ENCODE measurements at places on chromosomes 16 and 17.
A peak's percentile ranks its signal among the peaks of the same experiment; 100 is the strongest.

GRCh38 chr17:36503456-36504155, 17.1 kb downstream of the ZNHIT3 start:
- peak; percentile 49 for DNase-seq
- H3K4me1 ChIP-seq, result no peaks in the 10 kb centered on the region
- no peaks in the 10 kb centered on the region for H3K27me3 ChIP-seq
- H3K27ac ChIP-seq, result no peak overlapping the region
- peaks cover 75% of the 10 kb centered on the region for H3K36me3 ChIP-seq

DNA sequence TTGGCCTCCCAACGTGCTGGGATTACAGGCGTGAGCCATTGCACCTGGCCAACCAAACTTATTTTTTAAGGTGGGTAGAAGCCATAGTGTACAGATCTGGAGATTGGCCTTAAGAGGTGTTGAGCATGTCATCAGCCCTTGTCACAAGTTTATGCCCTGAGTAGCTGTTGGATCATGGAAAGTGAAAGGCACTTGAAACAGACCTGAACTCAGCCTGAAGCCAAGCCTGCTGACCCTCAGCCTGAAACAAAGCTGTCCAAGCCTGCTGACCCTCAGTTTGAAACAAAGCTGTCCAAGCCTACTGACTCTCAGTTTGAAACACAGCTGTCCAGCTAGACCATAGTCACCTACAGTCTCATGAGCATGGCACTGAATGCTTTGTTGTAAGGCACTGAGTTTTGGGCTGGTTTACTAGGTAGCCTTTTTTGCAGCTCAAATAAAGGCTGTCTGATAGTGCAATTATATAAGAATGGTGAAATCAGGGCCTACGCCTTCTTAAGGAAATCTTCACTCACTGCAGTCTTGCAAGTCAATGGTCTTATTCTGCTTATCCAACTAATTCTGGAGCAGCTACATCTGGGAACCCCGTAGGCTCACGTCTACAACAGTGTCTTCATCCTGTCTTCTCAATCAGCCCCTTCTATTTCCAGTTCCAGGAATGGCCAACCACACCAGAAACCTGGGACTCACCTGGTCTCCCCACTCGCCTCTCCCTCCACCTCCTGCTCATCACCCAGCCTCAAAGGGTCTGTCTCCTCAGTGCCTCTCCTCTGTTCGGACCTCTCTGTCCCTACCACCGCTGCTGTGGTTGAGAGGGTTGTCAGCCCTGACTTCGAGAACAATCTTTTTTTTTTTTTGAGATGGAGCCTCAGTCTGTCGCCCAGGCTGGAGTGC, 2.9 kb upstream of the NPIPB15 start:
- H3K27ac ChIP-seq, result no peak overlapping the region
- H3K4me3 ChIP-seq, result no peak overlapping the region
- H3K4me1 ChIP-seq, result no peaks in the 10 kb centered on the region
- H3K36me3 ChIP-seq, result no peaks in the 10 kb centered on the region

DNA sequence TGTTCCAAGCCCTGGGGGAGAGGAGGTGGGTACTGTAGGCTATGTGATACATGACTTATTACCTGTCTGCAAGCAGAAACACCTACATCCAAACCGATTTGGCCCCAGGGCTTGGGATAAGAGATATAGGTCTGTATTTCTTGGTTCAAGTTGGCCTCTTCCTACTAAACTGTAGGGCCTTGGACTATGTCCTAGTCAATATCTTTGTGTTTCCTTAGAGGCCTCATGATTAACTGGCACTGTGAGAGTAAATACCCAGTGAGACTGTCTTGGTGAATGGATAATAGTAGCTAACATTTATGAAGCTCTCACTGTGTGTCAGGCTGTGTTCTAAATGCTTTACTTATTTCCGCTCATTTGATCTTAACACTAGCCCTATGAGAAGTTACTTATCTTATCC, 70.0 kb downstream of the MSI2 start:
- no peak overlapping the region for H3K27ac ChIP-seq
- no peaks in the 10 kb centered on the region for H3K36me3 ChIP-seq
- H3K4me3 ChIP-seq, result no peak overlapping the region
- H3K27me3 ChIP-seq, result no peaks in the 10 kb centered on the region
- peaks cover 47% of the 10 kb centered on the region for H3K4me1 ChIP-seq

DNA sequence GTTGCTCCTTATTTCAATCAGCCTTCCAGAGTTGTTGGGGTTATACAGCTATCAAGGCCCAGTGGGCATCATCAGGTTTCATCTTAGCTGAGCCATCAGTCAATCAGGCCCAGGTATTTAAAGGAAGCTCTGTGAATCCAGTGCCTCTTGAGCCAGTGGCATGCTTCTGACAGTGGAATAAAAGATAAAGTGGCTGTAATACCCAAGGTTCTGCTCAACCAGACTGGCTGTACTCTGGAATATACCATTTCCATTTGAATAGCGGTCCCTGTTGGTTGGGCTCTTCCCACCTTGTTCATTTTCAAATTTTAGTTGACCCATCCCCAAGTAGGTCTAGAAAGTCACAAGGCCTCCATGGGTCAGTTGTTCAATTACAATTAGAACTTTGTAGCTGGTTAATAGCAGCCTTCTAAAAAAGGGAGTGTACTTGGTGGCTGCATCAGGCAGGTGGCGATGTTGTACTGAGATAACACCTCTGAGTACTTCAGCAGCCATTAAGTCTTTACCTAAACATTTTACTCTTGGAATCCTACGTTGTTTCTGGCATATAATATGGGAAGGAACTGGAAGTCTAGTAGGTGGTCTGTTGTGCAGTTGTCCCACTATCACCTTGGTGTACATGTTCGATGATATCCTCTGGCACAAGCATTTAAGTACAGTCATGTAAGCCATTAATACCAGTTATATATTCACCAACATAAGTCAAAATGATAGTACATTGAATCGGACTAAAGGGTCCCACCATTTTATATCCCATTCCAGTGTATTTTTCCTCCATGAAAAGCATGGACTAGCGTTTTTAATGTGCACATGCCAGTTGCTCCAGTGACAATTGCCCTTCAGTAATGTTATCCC, 294.1 kb downstream of the BCAS3 start:
- H3K4me1 ChIP-seq, result no peaks in the 10 kb centered on the region
- H3K27ac ChIP-seq, result no peak overlapping the region
- H3K4me3 ChIP-seq, result no peak overlapping the region
- H3K27me3 ChIP-seq, result no peaks in the 10 kb centered on the region
- H3K36me3 ChIP-seq, result no peaks in the 10 kb centered on the region

DNA sequence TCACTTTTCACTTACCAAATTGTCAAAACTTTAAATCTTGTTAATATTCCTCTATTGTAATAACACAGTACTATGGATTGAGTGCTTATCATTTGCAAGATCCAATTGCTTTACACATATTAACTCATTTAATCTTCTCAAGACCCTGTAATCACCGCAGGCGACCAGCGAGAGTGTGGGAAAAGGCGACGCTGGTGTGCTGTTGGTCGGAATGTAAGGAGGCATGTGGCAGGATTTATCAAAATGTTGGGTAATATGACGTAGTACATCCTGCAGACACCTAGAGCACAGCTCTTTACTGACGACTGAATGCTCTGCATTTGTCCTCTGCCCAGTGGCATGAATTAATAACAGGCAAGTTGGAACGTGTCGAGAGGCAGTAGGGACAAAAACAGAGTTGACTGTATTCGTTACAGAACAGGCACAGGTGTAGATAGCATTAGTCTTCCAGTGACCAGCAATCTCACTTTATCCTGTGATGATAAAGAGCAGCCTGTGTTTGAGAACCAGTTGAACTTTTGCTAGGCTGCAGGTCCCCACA, 80.3 kb downstream of the TNRC6C start:
- H3K27me3 ChIP-seq, result no peaks in the 10 kb centered on the region
- no peak overlapping the region for H3K4me3 ChIP-seq
- peaks cover 16% of the 10 kb centered on the region for H3K4me1 ChIP-seq
- no peak overlapping the region for H3K27ac ChIP-seq

- H3K4me1 ChIP-seq, result no peaks in the 10 kb centered on the region
- H3K27me3 ChIP-seq, result no peaks in the 10 kb centered on the region
These were observed 158.6 kb downstream of the C16orf78 start for GRCh38 chr16:49531931-49532840.

DNA sequence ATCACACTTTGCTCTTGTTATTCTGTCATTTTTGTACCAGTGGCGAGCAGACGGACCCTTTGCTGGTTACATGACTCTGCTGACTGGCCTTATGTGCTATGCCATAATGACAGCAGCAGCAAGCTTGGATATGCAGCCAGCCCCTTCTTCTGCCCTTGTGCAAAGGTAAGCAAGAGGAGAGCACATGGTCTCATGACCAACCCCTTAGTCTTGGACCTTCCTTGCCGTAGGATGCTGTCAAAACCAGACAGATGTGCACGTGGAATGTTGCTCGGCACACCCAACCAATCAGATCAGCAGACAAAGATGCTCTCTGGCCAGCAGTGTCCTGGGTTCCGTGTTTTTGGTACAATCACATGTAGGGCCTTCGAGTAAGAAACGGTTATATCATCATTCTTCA, 4.8 kb upstream of the N4BP1 start:
- DNase-seq, result no peak
- H3K27me3 ChIP-seq, result no peaks in the 10 kb centered on the region
- no peak overlapping the region for H3K27ac ChIP-seq
- peaks cover 4% of the 10 kb centered on the region for H3K4me1 ChIP-seq

DNA sequence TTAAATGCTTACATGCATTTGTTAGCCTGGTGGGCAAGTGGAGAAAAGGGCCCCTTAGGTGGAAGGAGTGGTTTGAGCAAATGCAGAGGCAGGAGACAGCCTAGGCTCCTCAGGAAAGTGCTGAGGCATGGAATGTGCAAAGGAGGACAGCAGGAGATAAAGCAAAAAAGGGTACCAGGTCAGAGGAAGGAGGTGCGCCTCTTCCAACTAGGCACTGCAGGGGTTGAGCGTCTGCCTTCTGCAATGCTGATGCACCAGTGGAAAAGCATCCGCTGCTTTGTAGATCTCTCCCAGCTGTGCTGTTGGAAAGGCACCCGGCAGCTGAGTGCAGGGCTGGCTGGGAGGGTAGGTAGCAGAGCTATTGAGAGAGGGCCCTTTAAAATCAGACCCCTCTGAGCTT, 287.0 kb upstream of the XYLT1 start:
- no peak for DNase-seq
- no peaks in the 10 kb centered on the region for H3K36me3 ChIP-seq
- H3K27me3 ChIP-seq, result no peaks in the 10 kb centered on the region

- H3K4me3 ChIP-seq, result no peak overlapping the region
- H3K36me3 ChIP-seq, result no peaks in the 10 kb centered on the region
- DNase-seq, result no peak
- no peaks in the 10 kb centered on the region for H3K27me3 ChIP-seq
- H3K4me1 ChIP-seq, result no peaks in the 10 kb centered on the region
- H3K27ac ChIP-seq, result no peak overlapping the region
These were observed 929.8 kb downstream of the KCNJ2 start for GRCh38 chr17:71099003-71099714.

Measured in heart right ventricle (tissue), 16 donors.